ENCODE measurements at places on chromosomes 2 and 18.

DNA sequence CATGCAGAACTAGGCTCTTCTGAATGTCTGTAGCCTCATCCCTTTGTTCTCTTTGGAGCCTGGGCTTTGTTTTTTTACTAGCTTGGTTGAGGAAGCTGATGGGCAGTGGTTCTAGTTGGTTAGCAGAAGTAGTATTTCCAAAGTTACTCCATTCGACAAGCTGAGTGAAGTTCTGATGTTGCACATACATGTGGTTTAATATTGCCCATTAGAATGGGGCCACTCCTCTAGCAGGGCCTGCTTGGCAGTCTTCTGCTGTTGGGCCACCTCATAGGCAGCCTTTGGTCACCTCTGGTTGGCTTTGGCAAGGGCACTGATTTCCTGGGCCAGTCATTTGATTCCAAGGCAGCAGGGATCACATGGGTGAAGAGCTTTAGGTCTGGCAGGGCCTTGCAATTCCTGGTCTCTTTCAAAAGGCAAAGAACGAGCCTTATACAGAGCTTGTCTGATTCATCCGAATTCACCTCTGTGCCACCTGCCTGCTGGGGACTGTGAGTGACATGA, 2.5 kb downstream of the RPIA start:
- DNase-seq, result no peak

DNA sequence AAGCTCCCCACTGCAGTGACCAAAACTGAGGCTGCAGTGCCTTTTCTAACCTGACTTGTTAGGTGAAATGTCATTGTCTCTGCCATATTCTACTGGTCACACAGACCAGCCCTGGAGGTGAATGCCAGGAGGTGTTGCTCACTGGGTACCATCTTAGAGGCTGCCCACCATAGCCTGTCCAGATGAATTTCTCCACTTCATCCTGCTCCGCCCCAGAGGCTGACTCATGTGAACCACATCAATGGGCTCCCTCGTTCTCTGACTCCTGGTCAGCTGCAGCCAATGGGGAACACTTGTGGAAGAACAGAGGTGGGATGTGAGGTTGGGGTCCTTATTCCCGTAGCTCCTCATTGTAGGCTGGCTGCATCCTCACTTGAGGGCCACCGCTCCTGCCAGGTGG, 3.4 kb upstream of the NARS1 start:
- DNase-seq, result no peak

GRCh38 chr2:28128281-28128950, 237.9 kb downstream of the BABAM2 start:
- no peak for DNase-seq

- DNase-seq, result no peak
These were observed 11.0 kb downstream of the EIF5B start for GRCh38 chr2:99348173-99348572.

GRCh38 chr18:48208432-48209140, 200.6 kb downstream of the ZBTB7C start:
- DNase-seq, result no peak

DNA sequence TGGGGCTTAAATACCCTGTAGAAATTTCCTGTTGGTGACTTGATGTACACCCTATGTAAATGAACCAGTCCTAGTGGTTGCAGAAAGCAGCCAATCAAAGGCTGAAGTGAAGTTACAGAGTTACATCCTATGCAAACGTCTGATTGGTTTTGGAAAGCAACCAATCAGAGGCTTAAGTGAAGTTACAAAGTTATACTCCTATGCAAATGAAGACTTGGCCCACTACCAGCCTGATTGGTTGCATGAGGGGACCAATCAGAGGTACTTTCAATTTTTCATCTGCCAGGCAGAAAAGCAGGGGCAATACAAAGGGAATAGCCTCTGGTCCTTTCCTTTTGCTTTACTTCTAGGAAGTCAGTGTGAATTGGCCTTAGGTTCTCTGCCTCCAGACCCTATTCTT, 13.6 kb upstream of the ZNF397 start:
- DNase-seq, result no peak

- DNase-seq, result no peak
These were observed 411.4 kb downstream of the TRIB2 start for GRCh38 chr2:13128139-13128538.

- DNase-seq, result no peak
These were observed 70.6 kb downstream of the NRP2 start for GRCh38 chr2:205752924-205753323.

- no peak for DNase-seq
These were observed 100.8 kb downstream of the GALNT1 start for GRCh38 chr18:35682281-35682867.

- DNase-seq, result no peak
These were observed 216.3 kb upstream of the ITGA4 start for GRCh38 chr2:181240844-181241243.

- DNase-seq, result no peak
These were observed 201.9 kb downstream of the CLIP4 start for GRCh38 chr2:29317077-29317517.

DNA sequence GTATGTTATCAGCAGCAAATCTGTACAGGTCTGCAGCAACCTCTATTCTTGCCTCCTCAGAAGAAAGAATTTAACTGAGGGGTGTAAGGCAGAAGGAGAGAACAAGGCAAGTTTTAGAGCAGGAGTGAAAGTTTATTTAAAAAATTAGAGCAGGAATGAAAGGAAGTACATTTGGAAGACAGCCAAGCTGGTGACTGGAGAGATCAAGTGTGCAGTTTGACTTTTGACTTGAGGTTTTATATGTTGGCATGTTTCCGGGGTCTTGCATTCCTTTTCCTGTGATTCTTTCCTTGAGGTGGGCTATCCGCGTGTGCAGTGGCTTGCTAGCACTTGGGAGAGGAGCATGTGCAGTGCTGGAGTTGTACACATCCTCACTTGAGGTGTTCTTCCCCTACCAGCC, 16.5 kb upstream of the CERS6 start:
- DNase-seq, result no peak

DNA sequence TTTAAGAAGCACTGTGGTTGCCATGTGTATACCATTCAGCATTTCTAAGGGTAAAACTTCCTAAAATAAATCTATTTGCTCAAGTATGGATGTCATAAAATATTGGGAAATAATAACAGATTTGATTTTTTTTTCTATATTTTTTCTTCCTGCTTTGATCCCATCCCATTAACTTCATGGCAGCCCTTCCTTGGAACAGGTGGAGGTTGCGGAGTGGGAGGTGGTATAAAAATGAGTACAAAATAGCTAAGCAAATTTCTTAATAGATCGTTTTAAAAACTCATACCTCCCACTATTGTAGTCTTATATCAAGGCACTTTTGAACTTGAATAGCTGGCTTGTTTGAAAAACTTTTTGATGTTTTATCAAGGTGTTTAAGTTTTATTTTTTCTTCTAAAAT, 152.1 kb upstream of the KYNU start:
- no peak for DNase-seq

GRCh38 chr2:146931109-146931508, 913.7 kb upstream of the ACVR2A start:
- no peak for DNase-seq

DNA sequence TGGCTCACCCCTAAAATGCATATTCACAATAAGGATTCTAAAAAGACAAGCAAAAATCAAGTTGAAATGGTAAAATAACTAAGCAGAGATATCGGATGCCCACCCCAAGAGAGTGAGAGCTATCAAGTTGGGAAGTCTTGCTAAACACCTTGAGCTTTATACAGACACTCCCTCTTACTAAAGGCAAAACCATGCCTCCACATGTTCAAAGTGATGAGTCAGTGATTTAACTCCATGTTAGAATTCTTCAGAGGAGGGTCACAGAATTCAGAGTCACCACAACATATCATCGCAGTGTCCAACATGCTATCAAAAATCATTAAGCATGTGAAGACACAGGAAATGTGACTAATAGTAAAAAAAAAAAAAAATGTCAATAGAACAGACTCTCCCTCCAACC, 20.6 kb upstream of the ST8SIA3 start:
- no peak for DNase-seq

DNA sequence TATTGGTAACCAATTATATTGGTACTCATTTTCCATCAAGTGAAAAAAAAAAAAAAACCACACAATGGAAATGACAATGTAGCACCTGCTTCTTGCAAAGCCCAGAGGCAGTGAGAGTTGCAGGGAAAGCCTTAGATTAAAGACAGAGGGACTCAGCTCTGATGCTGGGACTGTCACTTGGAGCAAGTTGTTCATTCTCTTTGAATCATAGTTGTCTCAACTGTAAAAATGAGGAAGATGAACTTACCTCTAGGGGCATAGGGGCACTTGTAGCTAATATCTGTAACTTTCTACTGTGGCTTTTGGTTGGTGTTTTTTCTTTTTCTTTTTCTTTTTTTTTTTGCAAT, 81.4 kb upstream of the LPIN2 start:
- DNase-seq, result no peak

DNA sequence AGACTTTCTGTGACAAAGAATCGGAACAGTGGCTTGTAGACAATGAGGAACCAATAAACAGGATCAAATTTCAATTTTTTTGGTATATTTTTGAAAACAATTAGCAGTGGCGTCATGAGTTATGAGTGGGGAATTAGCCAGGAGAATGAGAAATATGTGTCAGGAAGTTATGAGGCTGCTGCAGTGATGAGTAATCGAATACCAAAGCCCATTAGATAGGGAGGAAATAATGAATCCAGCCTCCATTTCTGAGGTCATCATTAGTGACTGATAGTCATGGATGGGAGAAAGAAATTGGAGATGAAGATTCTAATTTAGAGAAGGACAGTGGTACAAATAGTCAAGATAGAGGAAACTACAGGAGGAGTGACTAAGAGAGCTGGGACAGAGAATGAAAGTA, 673.1 kb upstream of the VRK2 start:
- no peak for DNase-seq

GRCh38 chr2:73232403-73233153, 461 bp downstream of the PRADC1 start:
- no peak for DNase-seq

GRCh38 chr18:74456017-74456348, 1.1 kb downstream of the DIPK1C start:
- DNase-seq, result no peak

- no peak for DNase-seq
These were observed 37.3 kb downstream of the MARCO start for GRCh38 chr2:118979152-118979861.

GRCh38 chr2:229179628-229180027, 91.5 kb downstream of the PID1 start:
- no peak for DNase-seq

GRCh38 chr18:63074981-63075404, 244.6 kb downstream of the BCL2 start:
- DNase-seq, result peak; percentile 58

GRCh38 chr2:181456660-181457120, 496 bp upstream of the ITGA4 start:
- DNase-seq, result no peak

DNA sequence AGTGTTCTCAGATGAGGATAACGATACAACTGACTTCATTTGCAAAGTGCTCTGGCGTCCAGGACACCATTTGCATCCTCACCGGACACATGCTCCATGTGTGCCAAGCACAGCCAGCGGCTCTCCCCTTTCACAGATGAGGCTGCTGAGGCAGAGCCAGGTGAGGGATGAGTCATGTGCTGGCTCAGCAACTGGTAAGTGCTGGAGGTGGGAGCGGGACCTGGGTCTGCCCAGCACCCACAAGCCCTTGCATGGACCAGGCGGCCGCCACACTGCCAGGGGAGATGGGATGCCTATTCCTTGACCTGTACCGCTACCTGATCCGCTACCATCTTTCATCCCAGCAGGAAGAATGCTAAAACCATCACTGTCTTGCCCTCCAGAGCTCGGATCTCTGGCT, 86.2 kb upstream of the ASB18 start:
- no peak for DNase-seq

- DNase-seq, result no peak
These were observed 360.1 kb upstream of the CHAC2 start for GRCh38 chr2:53407363-53408080.

DNA sequence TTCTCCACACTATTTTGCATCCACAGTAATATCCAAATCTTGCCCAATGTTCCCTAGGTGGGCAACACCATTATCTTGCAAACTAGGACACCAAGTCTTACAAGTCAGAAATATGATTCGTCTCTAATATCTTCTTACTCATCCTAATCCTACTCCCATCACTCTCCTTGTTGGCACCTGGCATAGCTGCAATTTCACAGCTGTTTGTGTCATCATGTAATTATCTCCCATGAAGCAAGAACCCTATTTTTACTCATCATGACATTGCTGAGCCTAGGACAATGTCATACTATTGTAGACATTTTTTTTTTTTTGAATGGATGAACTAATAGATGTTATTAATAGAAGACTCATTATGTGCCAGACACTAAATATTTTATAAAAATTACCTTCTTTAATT, 91.3 kb upstream of the CCDC141 start:
- no peak for DNase-seq

DNA sequence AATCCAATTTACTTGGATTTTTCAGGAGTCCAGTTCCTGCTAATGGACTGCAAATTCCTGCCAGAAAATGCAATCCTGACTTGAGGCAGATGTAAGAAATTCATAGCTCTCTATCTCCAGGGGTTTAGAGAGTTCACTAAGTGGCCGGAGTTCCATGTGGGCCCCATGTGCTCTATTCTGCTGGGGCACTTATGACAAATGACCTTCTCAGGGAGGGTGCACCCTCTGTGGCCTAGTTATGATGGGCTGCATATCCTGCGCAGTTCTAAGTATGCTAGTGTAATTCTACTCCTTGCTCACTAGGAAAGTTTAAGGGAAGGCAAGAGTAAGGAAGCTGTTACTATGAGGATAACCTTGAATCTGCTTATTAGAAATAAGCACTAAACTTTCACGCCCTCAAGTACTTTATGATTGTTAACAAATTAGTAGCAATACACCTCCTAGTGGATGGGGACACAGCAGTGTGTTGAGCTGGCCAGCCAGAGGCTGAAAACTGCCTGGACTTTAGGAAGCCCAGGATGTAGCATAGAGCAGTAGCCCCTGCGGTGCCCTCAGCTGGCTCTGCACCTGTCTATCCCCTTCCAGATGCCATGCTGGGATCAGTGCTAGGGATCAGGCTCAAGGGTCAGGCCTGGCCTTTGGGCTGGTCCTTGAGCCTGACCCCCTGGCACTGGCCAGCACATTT, 14.4 kb downstream of the SMYD1 start:
- DNase-seq, result no peak

GRCh38 chr18:61702007-61702406, 190.8 kb downstream of the RNF152 start:
- no peak for DNase-seq
